ENCODE measurements at places on chromosomes 4 and X.

DNA sequence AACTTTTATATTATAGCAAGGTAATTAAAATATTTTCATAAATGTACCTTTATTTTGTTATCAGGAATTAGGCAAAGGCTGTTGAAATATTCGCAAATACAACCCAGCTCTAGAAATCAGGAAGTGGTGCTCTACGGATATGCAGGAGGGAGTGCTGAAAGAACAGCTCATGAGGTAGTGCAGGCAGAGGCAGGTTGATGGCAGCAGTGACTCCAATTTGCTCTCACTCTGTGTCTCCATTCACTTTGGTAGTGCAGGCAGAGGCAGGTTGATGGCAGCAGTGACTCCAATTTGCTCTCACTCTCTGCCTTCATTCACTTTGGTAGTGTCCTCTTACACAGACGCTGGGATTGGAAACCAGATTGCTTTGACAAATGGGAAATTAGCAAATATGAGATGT lies 277.9 kb downstream of the TRIML1 start:
- DNase-seq: no peak

- DNase-seq: peak; percentile 16
These were observed 195.6 kb upstream of the TACR3 start for GRCh38 chr4:103915224-103915869.

DNA sequence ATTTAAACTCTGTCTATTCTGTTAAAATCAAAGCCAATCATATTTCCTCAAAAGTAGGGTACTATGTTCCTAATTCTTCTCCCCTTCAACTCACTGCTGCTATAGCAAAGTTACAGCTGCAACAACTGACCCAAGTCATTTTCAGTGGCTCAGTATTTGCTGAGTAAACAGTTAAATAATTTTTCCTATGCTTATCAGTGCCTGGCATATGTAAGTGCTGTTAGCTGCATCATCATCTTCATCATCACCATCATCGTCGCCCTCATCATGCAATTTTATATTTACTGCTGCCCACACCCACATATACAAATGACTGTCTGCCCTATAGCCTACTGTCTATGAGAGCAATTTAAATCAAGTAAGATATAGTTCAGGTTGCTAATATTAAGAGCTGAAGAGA lies 21.9 kb downstream of the COQ2 start:
- no peak for DNase-seq

GRCh38 chr4:101782546-101782945 lies 8.0 kb upstream of the BANK1 start:
- DNase-seq: no peak

DNA sequence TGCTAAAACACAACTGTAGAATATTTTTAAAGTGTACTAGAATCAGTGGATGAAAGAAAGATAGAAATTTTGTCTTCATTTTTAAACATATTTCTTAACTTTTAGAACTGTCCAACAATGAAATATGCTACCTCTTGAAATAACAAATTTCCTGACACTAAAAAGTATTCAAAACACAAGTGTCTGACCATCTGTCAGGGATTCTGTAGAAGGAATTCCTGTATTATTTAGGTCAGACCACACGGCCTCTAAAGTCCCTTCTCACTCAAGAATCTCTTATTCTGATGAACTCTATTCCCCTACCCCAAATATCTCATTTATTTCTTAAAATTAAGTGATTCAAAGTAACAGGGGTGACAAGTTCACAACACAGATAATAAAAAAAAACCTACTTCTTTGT lies 99.1 kb downstream of the MAML3 start:
- DNase-seq: no peak

DNA sequence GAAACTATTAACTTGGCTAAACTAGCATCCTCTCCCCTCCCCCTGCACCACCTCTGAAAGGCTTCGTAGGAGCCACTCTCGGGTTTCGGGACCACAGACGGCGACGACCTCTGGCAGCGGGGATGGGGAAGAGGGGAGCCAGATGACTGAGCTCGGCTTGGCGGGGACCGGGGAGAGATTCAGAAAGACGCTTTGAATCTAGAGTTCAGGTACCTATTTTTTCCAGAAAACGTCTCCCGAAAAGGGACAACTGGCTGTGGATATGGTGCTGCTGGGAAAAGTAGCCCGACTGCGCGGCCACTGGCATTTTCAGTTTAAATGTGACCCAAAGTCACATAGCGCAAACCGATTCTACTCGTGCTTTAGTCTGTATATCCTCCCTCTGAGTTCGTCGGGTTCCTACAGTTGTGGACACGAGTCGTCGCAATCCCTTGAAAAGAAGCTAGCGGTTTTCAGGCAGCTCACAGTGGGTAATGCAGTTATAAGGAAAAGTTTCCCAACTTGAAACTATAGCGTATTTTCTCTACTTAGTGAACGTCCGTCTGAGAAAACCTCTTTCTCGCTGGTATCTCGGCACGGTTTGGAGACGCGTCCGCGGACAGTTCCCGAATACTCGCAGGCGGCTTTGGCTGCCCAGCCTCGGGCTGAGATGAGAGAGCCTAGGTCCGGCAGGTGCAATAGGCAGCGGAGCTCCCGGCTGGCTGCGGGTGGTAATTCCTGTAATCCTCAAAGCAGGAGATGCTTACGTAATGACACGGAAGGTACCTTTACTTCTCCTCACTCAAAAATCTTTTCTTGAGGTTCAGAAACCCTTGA lies 1.3 kb downstream of the PARM1 start:
- DNase-seq: no peak

DNA sequence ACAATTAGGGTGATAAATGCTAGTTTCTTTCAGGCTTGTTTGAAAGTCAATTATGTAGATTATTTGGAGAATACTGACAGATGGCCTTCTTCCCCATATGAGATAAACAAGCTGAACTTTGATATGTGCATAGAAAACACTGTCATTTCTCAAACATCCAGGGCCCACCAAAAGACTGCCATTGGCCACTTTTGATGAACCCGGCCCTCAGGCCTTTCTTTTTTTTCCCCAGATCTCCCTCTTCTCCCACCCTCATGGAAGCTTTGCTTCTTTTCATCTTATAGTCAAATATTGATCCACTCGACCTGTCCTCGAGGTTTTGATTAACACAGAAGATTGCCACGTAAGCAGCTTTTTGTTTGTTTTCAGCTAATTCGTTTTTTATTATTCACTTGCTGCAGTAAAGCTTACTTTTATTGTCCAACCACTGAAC lies 377.4 kb downstream of the SMARCA1 start:
- DNase-seq: no peak

DNA sequence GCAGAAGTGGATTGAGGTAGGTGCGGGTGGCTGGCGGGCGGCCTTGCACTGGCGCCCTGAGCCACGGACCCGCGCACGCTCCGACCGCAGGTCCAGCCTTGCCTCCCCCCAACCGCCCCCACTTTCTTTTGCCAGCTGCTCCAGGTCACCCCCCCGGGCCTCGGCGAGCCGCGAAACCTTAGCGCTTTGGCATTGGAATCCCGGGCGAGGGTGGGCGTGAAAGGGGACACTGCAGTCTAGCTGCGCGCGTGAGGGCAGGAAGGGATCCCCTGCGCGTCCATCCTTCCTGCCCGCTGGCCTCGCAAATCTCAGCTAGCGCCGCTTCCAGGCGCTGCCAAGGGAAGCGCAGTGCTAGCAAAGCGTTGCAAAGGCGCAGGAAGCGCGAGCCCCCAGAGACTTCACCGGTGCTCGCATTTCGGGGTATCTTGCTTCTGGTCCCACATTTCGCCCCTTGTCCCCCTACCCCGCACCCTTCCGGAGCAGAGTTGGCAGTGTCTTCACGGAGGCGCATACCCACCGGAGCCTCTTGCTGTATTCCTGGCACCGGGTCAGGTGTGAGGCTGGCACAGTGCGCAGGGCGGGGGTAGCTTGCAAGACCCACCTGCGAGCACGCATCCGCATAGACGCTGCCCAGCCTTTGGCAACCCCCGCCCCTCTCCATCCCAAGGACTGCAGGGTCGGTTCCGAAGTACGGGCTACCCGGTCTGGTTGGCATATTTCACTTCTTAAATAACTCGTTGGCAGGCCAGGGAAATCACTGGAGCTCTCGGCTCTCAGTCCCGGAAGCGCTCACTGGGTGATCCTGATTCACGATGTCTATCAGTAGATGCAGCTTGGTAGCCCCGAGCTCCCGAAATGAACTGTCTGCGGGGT lies 104.4 kb downstream of the UCHL1 start:
- no peak for DNase-seq

DNA sequence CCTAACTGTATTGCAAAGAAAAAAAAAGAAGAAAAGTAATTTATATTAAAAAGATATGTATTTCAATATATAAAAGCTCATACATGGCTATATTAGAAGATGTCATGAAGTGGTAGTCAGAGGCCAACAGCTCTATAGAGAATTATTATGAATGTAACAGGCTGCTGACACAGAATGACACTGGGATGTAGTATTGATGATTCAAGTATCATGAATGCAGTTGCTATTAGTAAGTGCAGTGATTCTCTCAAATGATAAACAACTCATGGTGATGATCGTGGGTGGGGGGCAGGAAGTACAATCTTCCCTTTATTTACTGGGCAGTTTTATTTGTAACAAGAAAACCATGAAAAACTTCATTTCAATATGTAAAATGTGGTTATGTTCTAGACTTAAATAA lies 124.6 kb downstream of the COL4A6 start:
- no peak for DNase-seq

GRCh38 chrX:143429131-143429530 lies 88.1 kb downstream of the SPANXN3 start:
- no peak for DNase-seq

DNA sequence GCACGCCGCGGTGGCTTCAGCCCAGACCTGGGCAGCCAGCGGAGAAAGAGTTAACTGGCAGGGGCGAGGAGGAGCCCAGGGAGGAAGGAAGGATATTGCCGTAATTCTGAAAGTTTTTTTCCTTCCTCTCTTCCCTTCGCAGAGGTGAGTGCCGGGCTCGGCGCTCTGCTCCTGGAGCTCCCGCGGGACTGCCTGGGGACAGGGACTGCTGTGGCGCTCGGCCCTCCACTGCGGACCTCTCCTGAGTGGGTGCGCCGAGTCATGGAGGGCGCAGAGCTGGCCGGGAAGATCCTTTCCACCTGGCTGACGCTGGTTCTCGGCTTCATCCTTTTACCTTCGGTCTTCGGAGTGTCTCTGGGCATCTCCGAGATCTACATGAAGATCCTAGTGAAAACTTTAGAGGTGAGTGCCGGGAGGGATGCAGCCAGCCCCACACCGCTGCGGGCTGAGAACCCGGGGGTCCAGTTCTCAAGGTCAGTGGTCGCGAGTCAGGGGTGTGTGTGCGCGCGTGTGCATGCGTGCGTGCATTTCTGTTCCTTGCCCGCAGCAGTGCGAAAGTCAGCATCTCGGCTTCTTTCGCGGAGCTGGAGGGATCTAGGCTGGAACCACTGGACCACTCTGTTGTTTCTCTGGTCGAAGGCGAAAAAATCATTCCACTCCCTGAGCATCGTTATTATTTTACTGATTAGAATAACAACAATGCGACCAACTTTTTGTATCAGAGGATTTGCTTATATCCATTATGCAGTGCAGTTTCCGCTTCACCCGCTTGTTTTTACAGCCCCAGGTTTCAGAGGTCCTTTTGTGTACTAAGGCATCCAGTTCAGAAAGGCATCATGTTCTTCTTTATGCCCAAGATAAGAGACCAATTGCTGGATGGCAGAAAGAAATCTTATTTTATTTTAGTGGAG lies 709 bp downstream of the GPAT3 start:
- no peak for DNase-seq
